ENCODE measurements at places on chromosomes 5 and 9.

- DNase-seq = no peak
Measured at GRCh38 chr9:138097501-138097991, 220.0 kb downstream of the CACNA1B start.

DNA sequence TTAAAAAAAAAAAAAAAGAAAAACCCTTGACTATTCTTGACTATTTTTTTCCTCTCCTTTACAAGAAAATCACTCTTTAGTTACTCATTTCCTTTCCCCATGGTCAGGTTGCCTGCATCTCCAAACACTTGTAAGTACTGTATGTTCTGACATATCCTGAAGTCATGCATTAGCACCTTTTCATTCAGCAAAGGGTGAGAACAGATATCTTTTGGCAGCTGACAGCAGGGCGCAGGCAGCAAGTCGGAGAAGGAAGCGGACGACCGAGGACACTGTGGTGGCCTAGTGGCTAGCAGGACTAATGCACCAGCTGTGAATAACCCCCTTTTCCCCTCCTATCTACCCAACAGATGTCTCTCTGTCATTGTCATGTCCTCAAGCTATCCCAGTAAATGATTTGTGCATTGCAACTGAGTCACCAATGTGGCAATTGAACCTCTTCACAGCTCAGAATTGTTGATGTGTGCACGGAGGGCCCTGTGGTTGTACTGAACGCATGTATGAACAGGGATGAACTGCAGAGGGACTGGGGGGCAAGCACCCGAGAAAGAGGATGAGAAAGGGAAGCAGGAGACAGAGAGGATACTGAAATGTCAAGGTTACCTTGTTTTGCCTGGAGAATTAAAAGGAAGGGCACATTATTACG lies 996.0 kb upstream of the ARRDC3 start:
- no peak for DNase-seq

DNA sequence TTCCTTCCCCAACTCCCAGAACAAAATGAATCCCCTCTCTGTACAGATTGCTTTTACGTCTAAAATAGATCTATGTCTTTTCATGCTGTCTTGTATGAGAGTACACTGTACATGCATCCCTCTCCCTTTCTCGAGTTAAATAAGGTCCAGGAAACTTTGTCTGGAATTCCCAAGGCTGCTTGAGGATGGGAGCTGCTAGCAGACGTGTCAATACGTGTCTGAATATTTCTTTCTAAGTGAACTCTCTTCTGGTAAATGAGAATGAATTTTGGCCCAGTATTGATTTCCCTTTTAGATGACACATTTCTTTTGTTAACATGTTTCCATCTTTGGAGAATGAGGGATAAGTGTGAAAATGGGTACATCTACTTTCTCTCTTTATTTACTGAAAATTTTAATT lies 59.6 kb upstream of the GAS1 start:
- no peak for DNase-seq

DNA sequence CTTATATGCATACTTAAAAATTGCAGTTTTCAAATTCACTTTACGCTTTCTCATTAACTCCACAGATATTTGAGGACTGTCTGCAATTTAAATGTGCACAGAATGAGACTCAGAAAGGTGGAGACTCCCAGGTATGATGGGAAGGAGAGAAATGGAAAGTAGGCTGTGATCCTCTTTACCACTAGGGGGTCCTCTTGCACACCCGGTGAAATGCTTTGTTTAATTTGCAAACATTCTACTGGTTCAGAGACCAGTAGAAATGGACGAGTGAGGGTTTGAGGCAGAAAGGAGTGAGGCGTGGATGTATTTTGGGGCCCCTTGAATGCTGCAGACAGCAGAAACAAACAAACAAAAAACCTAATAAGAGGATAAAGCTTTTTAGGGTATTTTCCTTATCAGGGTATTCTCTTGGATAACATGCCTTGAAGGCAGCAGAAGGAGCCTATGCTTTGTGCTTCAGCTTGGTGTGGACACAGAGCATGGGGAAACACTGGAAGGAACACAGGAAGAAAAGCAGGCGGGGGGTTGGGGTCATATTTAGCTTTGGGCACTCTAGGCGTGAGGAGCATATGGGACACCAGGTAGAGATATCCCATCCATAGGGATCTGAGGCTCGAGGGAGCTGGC lies 410.1 kb downstream of the DMRT2 start:
- DNase-seq = no peak

DNA sequence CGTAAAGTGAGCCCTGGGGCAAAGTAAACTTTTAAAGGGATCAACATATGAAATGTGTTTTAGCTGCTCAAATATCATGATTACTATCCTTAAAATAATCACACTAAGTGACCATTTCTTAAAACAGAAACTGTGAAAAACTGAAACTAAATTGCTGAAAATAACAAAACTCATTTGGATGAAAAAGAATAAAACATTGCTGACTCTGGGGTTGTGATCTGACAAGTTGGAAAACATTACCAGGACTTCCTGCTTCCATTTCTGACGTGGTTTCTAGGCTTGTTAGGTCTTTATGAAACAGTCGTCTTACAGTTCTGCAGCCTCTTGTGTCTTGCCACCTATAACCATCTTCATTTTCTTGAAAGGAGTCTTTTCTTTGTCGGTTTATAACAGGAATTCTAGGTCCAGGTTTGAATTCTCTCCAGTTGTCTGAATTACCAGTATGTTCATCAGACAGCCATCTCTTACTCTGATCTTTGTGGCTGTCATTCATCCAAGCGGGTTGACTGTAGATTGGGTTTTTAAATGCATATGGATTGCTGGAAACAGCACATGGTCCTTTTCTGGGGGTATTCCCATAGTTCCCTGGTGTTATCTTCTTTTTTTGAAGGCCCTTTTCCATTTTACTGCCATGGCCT lies 1.7 kb downstream of the TUT7 start:
- no peak for DNase-seq

DNA sequence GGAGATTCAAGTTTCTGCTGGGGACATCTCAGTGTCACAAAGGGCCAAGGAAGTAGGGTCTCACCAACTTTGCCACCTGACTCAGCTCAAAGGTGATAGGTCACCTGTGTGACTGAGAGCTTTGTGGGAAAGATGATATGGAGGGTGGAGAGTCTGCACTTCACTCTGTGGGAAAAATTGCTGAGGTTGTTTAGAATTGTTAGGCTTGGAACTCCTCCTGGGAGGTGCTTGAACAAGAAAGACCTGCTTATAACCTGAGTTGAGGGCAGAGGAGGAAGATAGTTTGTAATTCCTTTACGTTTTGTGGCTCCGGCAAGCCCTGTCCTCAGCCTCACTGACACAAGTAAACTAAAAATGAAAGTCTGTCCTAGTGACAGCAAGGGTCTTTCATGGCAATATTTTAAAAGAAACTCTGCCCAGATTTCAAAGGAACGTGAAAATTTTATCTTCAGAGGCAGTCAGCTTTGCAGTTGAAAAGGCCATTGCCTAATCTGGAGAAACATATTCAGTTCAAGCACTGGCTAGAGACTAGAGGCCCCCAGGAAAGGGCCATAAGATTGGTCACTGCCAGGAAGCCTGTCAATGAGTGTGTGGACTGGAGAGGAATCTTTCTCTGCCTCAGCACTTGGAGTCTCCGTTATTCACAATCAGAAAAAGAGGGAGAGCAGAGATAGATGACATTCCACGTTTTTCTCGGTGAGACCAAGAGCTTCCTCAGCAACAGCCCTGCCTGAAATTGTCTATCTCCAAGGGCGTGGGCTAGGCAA lies 23.2 kb downstream of the PCDHAC2 start:
- no peak for DNase-seq

- no peak for DNase-seq
Measured at GRCh38 chr9:38362852-38363588, 29.5 kb upstream of the ALDH1B1 start.

DNA sequence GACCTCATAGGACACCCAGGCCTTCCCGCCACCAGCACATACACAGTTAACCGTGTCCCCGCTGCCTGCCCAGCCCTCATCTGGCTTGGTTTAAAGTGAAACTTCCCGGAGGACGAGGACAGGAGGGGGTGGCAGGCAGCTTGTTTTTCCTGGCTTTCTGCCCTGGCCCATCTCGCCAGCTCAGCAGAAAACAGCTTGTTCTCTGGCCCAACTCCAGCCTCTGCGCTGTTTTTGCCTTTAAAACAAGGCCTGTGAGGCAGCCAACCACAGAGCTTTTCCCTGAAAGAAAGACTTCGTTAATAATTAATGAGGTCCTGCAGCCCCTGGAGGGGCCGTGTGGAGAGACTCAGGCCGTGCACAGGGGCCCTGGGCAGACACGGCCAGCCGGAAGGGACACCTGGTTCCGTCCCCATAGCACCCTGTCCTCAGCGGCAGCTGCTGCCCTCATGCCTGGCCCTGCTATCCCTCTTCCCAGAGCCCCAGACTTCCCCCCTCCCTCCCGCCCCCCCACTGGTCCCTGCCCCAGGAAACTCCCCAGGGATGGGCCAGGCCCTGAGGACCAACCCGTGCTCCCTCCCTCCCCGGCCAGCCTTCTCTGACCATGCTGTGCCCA lies 108.7 kb downstream of the RXRA start:
- peak; percentile 78 for DNase-seq

GRCh38 chr5:113075019-113075418 lies 98.4 kb downstream of the DCP2 start:
- DNase-seq = no peak

DNA sequence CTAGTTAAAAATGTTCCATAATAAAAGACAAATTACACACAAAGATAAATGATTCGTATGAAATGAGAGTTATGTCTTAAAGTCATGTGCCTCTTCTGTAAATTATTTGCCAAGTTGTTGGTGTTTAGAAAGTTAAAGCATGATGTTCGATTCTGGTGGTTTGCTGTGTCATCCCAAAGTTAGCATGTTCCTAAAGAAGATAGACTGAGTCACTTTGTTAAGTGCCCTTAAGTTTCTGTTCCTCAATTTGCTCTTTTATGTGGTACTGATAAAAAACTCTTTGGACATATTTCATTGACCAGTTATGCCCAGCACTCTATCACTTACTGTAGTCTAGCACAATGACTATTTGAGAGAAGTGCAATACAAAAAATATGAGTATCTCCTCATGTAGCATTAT lies 366.9 kb upstream of the ZNF608 start:
- DNase-seq = no peak

GRCh38 chr9:77375956-77376532 lies 198.7 kb downstream of the VPS13A start:
- DNase-seq = no peak
